ENCODE measurements at places on chromosomes 6 and 20.

- DNase-seq = no peak
Observed at GRCh38 chr6:168340819-168341218, 21.2 kb upstream of the DACT2 start.

DNA sequence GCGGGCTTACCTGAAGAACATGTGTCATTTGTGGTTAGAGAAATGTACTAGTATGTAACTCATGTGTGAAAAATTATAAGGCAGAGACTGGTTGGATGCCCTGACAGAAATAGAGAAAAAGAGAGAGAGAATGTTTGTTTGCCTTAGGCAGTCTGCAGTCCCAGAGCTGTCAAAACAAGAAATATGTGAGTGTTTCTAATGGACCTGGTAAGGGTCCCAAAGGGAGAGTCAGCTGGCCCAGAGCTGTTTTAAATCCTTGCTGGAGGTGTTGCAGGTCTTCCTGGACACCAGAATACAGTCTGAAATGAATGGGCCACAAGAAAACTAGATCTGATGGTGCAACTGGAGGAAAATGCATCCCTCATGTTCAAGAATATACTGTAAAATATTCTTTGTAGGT is 158.3 kb upstream of the OGFRL1 start:
- DNase-seq = no peak

- DNase-seq = no peak
Observed at GRCh38 chr20:61184194-61184593, 67.9 kb upstream of the CDH4 start.

DNA sequence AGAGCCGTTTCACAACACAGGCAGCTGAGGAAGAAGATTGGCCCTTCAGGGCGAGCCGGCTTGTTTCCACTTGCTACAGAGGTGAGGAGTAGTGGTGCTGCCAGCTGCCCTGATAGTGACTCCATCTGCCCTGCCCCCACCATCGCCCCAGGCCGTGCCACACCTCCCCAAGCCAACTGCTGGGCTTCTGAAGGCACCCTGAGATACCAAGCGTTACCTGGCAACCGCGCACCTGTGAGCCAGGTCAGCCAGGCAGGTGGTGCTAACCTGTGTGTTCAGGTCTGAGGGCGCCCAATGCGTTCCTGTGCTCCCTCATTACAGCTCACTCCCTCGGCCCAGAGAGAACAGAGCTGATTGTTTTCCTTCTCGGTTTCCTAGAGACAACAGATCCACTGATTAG is 299.1 kb upstream of the ID4 start:
- DNase-seq = no peak

DNA sequence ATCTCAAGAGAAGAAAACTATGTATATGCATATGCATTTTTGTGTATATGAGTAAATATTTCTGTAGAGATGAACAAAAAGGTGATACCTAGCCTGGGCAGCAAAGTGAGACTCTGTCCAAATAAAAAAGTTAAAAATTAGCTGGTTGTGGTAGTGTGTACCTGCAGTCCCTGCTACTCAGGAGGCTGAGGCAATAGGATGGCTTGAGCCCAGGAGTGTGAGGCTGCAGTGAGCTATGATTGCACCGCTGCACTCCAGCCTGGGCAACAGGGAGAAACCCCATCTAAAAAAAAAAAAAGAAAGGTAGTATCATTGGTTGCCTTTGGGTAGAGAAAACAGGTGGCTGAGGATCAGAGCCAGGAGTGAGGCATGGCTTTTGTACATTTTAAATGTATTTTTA is 50.9 kb downstream of the KLHL31 start:
- DNase-seq = no peak

- DNase-seq = no peak
Observed at GRCh38 chr6:144690666-144691065, 405.5 kb downstream of the UTRN start.

DNA sequence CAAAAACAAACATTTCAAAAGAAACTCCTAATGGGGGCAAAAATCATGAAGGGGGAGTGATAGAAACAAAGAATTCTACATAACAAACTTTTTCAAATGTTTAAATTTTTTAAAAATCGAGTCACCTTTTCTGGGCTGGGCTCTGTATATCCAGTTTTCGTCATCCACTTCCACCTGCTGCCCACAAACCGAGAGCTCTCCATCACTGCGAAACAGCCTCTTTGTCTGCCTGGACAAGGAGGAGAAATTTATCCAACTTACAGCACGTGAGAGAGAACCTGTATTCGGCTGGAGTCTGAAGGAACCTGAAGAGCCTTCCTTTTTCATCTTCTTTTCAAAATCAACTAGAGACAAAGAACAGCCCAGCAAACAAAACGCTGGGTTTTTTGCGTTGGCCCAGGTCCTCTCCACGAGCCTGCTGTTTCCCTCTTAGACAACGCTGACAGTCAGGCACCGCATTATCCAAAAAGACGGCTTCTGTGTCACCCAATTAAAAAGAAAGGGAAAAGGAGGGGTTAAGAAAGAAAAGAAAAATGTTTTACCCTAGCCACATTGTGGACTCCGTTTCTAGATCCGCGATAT is 72.4 kb upstream of the NHSL1 start:
- DNase-seq = no peak

DNA sequence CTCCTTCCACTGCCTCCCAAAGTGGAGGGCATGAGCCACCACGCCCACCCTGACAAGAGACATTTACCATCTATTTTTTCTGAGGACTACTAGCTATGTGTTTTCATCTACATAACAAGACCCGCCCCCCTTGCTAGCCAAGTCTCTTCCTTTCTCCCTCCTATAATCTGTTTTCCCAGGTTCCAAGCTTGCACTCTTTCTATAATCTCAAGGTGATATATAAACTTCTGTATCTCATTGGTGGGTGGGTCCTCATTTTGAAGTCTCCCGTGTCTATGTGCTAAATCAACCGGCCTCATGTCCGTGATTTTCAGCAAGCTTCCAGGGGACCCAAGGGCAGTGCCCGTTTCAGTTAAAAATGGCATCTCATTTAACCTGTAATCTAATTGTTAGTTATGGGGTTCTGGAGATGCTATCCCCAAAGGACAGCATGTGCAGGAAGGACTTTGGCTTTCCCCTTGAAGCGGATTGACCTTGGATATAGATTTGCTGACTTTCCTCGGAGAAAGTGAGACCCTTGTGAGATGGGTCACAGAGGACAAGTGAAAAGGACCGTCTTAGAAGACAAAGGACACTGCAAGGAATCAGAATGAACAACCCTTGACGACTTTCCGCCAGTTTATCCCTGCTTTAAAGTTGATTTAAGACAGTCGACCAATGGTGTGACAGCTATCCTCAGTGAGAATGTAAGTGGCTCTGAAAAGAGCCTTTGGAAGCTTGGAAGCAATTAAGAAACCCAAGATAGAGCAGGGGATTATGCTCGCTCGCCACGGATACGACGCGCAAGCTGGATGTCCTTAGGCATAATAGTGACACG is 22.4 kb downstream of the OR2B2 start:
- no peak for DNase-seq

- no peak for DNase-seq
Observed at GRCh38 chr6:27674882-27675281, 202.0 kb upstream of the ZNF184 start.

DNA sequence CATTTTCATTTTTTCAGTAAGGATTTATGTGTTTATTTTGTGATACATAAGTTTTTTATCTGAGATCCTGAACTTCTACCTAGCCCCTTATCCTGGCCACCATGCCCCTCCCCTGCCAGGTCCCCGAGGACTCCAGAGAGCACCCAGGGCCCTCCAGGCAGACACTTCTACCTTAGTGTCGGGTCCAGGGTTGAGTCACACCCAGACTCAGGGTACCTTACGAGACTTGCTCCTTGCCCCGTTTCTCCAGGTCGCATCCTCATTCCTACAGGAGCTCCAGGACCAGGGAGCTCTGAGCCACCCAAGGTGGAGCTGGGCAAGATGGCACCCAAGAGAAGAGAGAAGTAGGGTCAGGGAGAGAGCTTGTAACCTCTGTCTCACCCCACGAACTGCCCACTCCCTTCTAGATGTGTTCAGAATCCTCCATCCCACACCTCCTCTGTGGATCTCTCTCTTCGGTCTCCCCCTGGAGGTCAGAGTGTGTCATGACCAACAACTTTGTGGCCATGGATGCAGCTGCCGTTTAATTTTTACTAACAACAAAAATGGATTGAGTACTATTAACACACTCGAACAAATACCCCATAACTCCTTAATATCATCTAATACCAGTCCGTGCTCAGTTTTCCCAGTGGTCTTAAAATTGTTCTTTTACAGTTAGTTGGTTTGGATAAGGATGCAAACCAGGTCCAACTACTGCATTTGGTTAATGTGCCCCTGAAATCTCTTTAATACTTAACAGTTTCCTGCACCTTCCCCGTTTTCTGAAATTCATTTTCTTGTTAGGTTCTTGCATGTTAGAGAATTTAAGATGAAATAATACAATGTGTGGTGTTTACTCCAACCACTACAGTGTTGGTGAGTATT is 130.6 kb upstream of the INSM1 start:
- DNase-seq = no peak

GRCh38 chr20:50067461-50067860 is 45.5 kb downstream of the UBE2V1 start:
- no peak for DNase-seq

GRCh38 chr6:93213028-93213427 is 206.3 kb downstream of the EPHA7 start:
- no peak for DNase-seq

DNA sequence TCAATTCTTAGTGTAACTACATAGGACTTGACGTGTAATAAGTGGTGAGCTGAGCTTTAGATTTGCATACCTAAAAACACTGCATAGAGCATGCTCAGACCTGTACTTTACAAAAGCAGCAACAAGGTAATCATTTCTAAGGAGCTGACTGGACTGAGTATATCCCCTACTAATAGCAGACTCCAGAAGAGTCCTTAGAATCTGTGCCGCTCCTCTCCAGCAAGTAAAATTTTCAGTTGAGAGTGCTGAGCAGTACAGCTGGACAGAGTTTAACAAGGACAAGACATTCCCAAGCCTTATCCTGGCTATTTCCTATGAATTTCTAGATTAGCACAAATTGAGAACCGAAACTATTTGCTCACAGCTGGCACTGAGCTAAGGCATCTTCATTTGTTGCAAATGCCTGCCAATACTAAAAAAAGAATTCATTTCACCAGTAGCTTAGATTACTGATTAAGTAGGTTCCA is 26.1 kb upstream of the KLHL31 start:
- DNase-seq = no peak

- DNase-seq = no peak
Observed at GRCh38 chr6:148445620-148446019, 103.0 kb downstream of the SASH1 start.

- DNase-seq = no peak
Observed at GRCh38 chr6:87279196-87279595, 43.2 kb upstream of the SMIM8 start.

GRCh38 chr6:113050979-113051378 is 703.8 kb downstream of the RFPL4B start:
- DNase-seq = no peak

Data from activated CD8-positive, alpha-beta memory T cell treated with anti-CD3 and anti-CD28 coated beads for 4 hours (primary cell).